ENCODE measurements at places on chromosomes 1 and 21.

GRCh38 chr1:204600968-204601367 lies 84.6 kb downstream of the LRRN2 start:
- DNase-seq: peak; percentile 58

DNA sequence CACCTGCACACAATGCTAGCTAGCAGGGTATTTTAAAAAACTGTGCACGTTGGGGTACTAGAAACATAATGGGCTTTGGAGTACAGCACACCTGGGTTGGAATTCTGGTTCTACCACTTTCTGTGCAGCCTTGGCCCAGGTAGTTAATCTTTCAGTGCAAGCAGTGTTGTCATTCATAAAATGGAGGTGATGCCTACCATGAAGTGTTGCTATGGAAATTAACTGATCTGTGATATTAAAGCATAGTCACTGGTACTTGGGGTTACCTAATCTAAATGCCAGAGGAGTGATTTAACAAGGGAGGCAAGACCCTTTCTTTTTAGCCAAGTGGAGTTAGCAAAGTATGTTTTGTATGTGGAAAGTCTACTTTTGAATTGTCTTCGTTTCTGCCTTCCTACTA lies 18.0 kb downstream of the ATP1B1 start:
- no peak for DNase-seq

DNA sequence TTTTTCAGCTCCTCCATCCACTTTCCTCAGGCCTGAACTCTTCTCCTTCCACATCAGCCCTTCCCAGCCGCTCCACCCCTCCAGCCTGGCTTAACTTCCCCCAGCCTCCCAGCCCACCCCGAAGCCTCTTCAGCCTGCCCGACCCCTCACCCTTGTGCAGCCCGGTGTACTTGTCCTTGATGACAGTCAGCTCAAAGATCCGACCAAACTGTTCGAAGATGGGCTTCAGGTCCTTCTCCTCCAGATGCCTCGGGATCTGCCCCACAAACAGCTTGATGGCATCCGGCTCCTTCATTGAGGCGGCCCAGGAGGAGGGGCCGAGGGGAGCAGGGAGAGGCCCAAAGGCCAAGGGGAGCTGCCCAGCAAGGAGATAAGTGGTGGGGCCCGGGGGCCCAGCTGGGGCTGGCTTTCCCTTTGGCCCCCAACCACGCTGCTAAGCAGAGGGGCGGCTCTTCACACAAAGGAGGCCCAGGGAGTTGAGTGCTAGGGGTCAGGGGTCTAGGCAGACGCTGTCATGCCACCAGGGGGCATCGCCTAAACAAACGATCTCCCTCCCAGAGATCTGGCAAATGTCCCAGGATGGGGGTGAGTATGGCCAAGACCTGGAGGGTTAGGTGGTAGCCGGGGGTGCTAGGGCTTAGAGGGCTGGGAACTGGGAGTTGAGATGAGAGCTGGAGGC lies 738 bp downstream of the CELF3 start:
- peak; percentile 78 for DNase-seq

DNA sequence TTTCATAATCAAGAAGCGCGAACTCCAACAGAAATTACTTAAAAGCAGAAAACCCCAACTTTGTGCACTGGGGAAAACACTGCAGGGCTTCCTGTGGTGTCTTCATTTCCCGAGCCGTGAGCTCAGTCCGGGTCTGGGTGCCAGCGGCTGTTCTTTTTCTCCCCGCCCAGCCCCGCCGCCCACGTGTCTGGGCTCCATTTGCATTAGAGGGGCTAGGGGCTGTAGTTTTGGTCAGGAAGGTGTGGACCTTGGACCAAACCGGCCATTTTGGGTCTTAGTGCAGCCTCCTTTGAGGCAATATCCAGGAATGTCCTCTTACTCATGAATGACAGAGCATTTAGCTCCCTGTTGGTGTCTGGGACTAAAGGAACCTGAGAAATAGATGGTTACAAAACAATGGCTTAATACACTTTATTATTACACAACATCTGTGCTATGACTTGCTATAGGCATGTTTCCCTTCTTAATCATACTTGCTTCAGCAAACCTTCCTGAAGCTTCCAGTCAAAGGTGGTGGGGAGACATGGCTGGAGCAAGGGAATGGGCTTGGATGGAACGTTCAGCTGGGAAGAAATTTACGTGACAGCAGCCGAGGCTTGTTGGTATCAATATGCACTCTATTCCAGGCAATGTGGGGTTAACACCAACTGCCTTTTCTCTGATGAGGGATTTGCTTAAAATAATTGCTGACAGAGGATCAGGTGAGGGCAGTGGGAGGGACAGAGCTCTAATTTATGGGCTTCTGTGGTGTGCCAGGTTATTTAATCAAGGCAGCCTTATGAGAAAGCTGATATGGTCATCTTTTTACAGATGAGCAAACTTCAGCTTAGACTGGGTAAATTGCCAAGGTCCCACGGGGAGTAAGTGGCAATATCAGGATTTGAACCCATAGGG lies 1.1 kb downstream of the AGTRAP start:
- peak; percentile 68 for DNase-seq

DNA sequence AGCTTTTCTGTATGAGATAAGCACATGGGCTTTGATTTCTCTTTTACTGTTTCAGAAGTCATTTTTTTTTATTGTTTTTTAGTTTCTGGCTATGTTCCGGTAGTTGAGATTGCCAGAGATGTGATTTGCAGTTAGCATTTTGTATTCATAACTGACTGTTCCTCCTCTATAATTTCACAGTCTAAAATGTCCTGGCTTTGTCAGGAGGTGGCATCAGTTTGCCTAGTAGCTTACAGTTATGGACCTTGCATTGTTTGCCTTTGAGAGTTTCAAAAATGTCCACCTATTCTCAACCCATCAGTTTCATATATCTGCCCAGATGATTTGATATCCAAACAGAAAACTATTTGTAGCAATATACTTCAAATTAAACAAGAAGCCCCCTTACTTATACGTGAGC lies 39.5 kb upstream of the ST6GALNAC3 start:
- no peak for DNase-seq

- DNase-seq: no peak
Observed at GRCh38 chr1:19644395-19644680, 227 bp downstream of the NBL1 start.

- DNase-seq: no peak
Observed at GRCh38 chr1:91643431-91643830, 142.8 kb downstream of the CDC7 start.

DNA sequence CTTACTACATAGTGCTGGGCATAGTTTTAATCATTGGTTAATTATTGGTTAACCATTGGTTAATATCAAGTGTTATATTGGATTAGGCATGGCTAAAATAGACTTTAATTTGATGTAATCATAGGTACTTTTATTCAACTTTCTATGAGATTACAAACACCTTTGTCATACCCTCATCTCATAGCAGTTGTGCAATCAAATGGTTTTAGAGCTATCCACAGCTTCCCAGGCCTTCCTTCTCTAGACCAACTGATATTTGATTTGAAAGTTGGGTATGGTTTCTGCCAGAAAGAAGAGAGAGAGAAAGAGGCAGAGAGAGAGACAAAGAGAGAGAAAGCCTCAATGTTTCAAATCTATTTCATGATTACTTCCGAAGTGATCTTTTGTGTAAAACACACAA lies 9.6 kb upstream of the RGS1 start:
- no peak for DNase-seq

- no peak for DNase-seq
Observed at GRCh38 chr1:99550198-99550597, 95.7 kb upstream of the PALMD start.

DNA sequence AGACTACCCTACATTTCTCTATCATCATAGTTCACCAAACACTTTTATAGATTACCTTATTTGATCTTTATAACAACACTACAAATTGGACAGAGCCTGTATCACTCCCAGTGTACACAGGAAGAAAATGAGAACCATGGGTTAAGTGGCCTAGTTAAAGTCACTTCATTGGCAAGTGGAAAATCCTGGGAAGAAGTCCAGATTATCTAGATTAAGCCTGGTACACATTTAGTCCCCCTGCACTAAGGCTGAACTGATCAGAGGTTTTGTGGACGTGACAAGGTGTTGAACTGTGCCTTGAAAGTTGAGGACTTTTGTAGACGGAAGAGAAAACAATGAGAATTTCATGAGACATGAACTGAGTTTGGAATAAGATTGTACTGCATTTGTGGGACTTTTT lies 7.5 kb upstream of the USH2A start:
- DNase-seq: no peak

- DNase-seq: no peak
Observed at GRCh38 chr1:231046730-231047395, 6.8 kb upstream of the FAM89A start.

- DNase-seq: peak; percentile 61
Observed at GRCh38 chr1:43554444-43554992, 23.8 kb downstream of the PTPRF start.

GRCh38 chr1:51340380-51340779 lies 10.0 kb upstream of the TTC39A start:
- peak; percentile 38 for DNase-seq

- no peak for DNase-seq
Observed at GRCh38 chr21:44520326-44521300, 19.4 kb downstream of the KRTAP10-1 start.

- peak; percentile 55 for DNase-seq
Observed at GRCh38 chr1:164611754-164612642, 53.0 kb downstream of the PBX1 start.

DNA sequence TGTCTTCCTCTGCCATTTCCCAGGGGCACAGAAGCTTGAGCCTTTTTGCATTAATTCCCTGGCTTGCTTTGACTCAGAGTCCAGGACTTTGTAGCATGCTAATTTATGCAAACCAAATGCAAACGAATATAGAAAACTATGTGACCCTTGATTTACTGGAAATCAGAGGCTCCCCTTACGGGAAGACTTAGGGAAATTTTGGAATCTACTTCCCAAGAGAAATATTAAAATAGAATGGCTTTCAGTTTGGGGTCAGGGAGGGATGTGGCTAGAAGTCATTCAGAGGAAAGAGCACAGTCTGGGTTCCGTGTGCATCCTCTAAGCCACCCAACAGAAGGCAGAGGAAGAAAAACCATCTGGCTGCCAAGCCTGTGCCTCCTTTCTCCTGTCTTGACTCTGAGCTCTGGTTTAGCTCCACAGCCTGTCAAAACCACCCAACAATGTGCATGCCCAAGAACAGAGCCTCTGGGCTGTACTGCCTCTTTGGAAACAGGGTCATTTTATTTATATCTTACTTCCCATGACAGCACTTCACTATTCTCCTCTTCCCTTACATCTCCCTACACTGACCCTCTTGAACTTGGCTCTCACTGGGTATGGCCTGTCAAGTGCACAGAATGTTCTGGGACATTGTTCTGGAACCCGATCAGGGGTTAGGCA lies 30.1 kb downstream of the ATF3 start:
- no peak for DNase-seq

DNA sequence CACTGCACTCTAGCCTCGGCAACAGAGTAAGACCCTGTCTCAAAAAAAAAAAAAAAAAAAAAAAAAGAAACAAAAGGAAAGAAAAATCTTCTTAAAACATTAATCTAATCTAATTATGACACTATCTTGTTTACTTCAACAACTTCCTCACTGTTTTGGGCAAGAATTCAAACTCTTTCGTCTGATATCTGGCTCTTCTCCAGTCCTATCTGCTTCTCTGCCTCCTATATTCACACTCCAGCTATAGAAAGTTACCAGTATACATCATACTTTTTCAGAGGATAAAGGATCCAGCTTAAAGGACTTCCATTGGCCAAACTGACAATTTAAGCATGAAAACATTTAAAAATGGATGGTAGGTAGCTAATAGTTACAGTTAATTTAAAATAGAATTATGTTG lies 47.3 kb downstream of the EIF2B3 start:
- DNase-seq: no peak

DNA sequence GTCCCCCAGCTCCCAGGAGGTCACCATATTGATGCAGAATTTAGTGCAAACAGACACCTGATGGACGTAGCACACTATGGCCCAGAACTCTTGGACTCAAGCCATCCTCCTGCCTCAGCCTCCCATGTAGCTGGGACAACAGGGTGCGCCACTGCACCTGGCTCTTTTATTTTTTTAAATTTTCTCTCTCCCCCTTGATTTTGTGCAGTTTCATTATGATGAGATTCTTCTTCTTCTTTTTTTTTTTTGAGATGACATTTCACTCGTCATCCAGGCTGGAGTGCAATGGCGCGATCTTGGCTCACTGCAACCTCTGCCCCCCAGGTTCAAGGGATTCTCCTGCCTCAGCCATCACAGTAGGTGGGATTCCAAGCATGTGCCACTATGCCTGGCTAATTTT lies 63.8 kb downstream of the RPS6KA1 start:
- DNase-seq: no peak

DNA sequence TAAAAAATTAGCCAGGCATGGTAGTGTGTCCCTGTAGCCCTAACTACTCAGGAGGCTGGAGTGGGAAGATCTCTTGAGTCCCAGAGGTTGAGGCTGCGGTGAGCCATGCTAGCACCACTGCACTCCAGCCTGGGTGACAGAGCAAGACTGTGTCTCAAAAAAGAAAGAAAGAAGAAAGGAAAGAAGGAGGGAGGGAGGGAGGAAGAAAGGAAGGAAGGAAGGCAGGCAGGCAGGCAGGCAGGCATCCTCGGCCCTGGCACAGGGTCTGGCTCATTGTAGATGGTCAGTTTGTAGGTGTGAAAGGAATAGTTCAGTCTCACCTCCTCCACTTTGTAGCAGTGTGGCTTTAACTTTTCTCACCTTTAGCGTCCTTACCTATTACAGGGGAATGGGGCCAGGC lies 25.0 kb downstream of the NAV1 start:
- DNase-seq: no peak

GRCh38 chr1:222892137-222892769 lies 77.4 kb downstream of the DISP1 start:
- no peak for DNase-seq
